ENCODE measurements at places on chromosomes 12 and 14.

- DNase-seq: no peak
Observed at GRCh38 chr12:5881101-5881606, 63.9 kb downstream of the ANO2 start.

DNA sequence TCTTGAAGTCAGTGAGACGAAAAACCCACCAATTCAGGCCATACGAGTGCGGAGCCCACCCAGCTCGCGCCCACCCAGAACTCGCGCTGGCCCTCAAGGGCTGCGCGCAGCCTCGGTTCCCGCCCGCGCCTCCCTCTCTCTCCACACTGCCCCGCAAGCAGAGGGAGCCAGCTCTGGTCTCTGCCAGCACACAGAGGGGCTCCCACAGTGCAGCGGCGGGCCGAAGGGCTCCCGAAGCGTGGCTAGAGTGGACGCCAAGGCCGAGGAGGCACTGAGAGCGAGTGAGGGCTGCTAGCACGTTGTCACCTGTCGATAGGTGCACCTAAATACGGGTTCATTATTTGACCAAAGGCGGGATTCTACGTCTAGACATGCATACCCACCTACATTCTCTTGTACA, 2.2 kb upstream of the CDKN3 start:
- no peak for DNase-seq

GRCh38 chr12:41049033-41049432, 139.1 kb upstream of the PDZRN4 start:
- no peak for DNase-seq

DNA sequence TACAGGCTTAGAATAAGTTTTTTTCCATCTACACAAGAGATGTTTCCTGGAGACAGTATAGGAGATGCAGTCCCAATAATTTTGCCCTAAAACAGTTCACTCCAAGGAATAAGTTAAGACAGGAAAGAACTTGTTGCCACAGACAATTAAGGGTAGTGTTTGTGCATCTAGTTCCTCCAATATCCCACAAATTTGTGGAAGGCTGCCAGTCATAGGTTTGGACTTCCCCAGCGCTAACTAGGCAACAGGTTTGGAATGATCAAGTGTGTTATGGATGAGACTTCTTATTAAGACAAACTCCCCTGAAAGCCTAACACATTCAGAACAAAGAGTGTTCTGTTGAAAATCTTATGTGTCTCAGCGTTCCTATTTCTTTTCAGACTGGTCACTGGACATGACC, 611.0 kb downstream of the CCER1 start:
- no peak for DNase-seq

- DNase-seq: no peak
Observed at GRCh38 chr12:9751204-9752144, 9.2 kb downstream of the CD69 start.

- DNase-seq: no peak
Observed at GRCh38 chr12:21788089-21788983, 13.8 kb upstream of the KCNJ8 start.

GRCh38 chr12:131683266-131684014, 27.4 kb upstream of the SFSWAP start:
- DNase-seq: no peak

GRCh38 chr12:124766727-124767065, 97.0 kb downstream of the SCARB1 start:
- no peak for DNase-seq

GRCh38 chr14:75429562-75429961, 1.7 kb downstream of the JDP2 start:
- no peak for DNase-seq

- DNase-seq: no peak
Observed at GRCh38 chr12:131561051-131561450, 149.8 kb upstream of the SFSWAP start.

GRCh38 chr14:95503365-95504134, 12.9 kb downstream of the SYNE3 start:
- no peak for DNase-seq

GRCh38 chr12:94628819-94629472, 21.4 kb downstream of the TMCC3 start:
- no peak for DNase-seq

DNA sequence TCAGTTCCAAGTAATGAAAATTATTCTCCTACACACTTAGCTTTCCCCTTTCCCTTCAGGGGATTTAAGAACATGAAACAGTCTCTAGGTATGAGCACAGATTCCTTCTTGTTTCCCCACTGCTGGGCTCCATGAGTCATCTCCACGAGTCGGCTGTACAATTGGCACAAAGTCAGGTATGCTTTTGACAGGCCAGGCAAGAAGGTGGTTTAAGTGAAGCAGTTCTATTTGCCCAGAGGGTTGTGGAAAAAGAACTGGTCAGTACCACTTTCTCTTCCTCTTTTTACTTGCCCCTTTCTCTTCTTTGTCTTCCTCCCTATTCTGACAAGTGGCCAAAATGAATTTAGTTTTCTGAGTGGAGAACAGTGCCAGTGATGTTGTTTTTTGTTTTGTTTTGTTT, 16.3 kb downstream of the DYNC1H1 start:
- peak; percentile 75 for DNase-seq

DNA sequence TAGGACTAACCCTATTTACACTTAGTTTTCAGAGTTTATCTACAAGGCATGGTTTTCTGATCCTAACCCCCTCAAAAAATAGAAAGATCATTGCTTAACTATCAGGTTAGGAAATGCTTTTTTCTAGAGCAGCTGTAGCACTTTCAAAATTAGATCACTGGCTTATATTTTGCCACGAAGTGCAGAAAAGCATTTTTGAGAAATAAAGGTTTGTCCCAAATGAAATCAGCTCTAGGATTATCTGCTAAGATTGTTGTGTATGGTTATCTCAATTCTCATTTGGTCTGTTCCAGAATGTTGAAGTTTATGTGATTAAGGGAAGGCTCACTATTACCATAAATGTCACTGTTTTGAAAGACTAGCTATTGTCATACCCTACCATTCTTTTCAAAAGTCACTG, 9.8 kb upstream of the DYRK4 start:
- no peak for DNase-seq

- no peak for DNase-seq
Observed at GRCh38 chr14:81042438-81042837, 87.0 kb downstream of the TSHR start.

GRCh38 chr14:99672506-99673304, 11.4 kb upstream of the CYP46A1 start:
- no peak for DNase-seq

DNA sequence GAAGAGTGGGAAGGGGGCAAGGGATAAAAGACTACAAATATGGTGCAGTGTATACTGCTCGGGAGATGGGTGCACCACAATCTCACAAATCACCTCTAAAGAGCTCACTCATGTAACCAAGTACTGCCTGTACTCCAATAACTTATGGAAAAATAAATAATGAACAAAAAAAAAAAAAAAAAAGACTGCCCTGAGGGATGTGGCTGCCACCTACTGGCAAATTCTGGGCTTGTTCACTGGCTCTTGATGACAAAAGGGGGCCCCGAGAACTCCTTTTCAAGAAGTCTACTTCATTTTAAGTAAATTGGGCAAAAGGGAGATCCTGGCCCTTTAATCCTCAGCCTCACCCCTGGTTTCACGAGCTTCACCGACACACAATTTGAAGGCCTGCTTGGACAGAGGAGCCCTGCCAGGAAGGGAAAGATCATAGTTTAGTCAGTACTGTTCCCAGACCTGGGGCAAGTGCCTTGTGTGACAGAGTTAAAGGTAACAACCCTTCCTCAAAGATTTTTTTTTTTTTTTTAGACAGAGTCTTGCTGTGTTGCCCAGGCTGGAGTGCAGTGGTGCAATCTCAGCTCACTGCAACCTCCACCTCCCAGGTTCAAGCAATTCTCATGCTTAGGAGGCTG, 26.1 kb upstream of the STAC3 start:
- no peak for DNase-seq

DNA sequence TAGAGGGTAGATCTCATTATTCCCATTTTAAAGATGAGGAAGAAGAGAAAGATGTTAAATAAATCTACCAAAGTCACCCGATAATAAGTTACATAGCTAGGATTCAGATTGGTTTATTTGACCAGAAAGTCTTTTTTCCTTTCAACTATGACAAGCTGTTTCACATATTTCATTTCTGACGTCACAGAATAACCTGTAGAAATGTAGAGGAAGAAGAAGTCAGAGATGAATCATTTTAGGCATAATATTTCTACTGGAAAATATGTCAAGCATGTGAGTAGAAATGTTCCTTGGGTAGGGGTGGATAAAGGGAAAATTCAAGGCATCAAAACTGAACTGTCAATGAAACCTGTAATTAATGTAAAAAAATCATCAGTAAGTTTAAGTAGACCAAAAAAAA, 107.0 kb downstream of the MGST1 start:
- DNase-seq: no peak

DNA sequence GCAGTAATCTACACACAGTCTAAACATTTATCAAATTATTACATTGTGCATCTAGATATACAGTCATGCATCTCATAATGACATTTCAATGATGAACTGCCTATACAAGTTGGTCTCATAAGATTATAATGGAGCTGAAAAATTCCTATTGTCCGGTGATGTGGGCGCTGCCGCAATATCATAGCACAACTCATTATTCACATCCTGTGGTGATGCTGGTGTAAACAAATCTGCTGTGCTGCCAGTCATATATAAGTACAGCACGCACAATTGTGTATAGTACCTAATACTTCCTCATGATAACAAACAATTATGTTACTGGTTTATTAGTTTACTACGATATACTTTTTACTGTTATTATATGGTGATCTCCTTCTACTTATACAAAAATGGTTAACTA, 768.8 kb upstream of the NOVA1 start:
- DNase-seq: no peak

DNA sequence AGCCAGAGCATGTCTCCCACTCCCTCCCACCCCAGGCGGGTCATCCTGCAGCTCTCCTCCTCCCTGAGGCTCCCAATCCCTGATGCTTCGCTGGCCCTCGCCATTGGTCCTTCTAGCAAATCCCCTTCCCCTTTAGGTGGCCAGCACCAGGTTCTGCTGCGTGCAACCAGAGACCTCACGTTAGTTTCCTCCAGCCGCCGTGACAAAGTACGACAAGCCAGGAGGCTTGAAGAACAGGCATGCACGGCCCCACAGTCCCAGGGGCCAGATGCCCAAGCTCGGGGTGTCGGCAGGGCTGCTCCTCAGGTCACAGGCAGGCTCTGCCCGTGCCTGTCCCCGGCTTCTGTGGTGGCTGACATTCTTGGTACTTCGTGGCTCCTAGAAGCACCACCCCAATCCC, 95.8 kb downstream of the RIMBP2 start:
- DNase-seq: no peak

- no peak for DNase-seq
Observed at GRCh38 chr14:28163897-28164296, 602.7 kb upstream of the FOXG1 start.

DNA sequence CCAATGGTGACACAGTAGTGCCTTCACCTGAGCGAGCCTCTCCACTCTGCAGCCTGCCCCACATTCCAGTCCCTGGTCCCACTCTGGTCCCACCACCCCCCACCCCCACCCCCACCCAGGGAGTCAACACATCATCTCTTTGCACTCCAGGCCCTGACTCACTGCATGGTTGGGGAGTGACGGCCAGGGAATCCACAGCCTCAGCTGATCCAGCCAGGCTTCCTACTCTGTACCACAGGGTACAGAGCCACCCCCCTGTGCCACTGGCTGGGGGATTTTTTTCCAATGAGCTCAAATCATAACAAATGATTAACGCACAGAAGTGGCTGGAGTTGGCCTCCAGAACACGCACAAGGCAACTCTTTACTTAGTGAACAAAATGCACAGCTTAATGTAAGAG, 233.7 kb downstream of the NTF3 start:
- no peak for DNase-seq

- no peak for DNase-seq
Observed at GRCh38 chr14:32561520-32561919, 232.4 kb downstream of the AKAP6 start.

DNA sequence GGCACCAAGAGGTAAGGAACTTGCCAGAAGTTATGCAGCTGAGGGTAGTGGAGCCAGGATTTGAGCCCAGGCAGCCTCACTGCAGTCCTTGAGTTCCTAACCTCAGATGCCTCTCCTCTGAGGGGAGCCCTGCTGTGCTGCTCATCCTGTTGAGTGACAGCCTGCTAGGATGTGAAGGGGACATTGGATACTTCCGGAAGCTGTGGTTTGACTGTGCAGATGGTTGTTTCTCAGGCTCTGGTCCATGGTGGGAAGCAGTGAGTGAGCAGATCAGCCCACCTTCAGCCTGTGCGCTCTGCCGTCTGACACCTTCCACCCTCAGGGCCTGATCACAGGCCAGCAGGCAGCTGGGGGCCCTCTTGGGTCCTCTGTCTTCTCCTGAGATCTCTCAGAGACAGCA, 253.2 kb downstream of the CACNA1C start:
- no peak for DNase-seq

- DNase-seq: no peak
Observed at GRCh38 chr14:64844969-64845536, 34.7 kb downstream of the SPTB start.

DNA sequence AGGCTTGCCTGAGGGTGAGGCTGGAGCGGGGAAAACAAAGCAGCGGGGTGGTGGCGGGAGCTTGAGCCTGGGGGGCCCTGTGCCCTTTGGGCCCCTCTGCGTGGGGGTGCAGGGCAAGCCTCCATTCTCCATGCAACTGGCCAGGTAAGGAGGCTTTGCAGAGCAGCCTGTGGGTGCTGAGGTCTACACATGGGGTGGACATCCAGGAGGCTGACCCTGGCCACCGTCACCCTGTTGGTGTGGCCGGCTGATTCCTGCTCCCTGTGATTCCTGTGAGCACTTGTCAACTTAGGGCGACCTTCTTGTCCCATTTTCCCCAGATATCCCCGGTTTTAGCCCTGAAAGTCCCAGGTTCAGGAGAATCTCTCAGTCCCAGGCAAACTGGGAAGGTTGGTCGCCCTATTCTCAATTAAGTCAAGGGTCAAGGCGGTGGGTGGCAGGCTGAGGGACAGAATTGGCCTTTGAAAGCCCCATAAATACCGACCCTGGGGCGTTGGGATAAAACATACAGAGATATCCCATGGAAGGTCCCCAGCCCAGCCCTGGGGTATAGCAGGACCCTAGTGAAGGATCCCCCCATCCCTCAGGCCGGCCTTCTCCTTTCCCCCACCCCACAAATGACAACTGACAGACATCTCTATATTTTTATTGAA, 70.5 kb downstream of the PRIMA1 start:
- DNase-seq: no peak

- no peak for DNase-seq
Observed at GRCh38 chr12:100077367-100077766, 65.3 kb downstream of the BLTP3B start.

DNA sequence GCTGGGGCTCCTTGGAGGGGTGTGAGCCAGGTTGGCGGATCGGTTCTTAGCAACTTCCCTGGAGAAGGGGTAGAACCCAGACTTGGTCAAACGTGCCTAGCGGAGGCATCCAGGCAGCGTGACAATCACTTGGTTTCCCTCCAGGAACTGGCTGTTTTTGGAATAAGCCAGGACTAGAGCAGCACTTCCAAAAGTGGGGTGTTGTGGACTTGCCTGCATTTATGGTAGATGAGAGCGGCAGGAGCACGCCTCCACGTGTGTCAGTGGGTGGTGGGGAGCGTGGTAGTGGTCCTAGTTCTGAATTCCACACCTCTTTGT, 2.8 kb downstream of the PRMT8 start:
- no peak for DNase-seq

DNA sequence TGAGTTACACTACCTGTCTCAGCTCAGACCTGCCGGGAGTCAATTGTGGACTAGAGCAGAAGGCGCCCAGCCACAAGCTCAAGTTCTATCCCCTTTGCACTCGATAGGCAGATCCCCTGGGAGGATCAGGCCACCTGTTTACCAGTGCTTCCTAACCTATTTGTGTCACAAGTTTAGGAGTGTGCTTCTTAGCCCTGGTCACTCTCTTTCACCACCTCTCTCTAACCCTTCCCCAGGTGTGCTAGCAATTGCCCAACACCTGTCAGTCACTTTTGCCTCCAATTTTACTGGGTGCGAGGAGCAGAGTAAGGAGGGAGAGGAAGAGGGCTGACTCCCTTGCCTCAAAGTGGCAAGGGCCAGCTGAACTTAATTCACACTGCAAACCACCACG, 745 bp upstream of the NAA30 start:
- DNase-seq: no peak
